ENCODE measurements at places on chromosomes 4 and X.

- DNase-seq, result no peak
Observed at GRCh38 chrX:23598575-23598974, 68.7 kb upstream of the PRDX4 start.

DNA sequence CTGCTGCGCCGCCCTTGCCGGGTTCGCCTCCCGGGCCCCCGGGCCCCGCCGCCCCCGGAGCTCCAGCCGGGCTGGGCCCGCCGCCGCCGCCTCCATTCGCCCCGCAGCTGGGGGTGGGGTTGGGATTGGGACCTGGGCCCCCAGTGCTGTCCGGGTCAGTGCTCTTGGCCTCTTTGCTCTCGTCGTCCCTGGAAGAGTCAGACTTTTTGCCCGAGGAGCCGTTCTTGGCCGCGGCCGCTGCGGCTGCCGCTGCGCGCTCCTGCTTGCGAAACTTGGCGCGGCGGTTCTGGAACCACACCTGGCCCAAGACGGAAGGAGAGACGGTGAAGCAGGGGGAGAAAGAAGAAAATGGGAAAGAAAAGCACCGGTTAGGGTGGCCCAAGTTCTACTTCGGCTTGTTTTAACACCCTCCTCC lies 2.5 kb downstream of the PHOX2B start:
- no peak for DNase-seq

GRCh38 chr4:145756244-145756643 lies 76.3 kb downstream of the C4orf51 start:
- DNase-seq, result no peak

GRCh38 chr4:92231511-92231910 lies 72.3 kb upstream of the GRID2 start:
- DNase-seq, result no peak

DNA sequence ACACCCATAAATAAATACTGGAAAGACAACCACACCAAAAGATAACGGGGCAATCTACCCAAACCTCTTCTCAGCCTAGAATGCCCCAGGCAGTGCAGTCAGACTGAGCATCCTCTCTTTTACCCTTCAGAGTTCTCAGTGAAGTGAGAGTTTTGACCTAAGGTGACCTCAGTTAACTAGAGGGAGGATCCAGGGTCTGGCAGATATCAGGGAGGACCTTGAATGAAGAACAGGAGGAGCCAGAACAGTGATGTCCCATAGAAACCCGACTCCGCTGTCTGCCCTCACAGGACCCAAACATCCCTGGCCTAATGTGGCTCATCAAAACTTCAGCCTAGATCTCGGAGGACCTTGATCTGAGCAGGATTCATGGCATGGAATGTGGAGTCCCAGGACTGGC lies at the start of gene MAGEB3:
TSS of gene MAGEB3 (plus strand) at position 263 of the 400 bp plus-strand sequence. CDS start 5,268 bp downstream, outside the sequence.
- no peak for DNase-seq

GRCh38 chr4:30525662-30526315 lies 194.4 kb upstream of the PCDH7 start:
- DNase-seq, result no peak

GRCh38 chr4:145861336-145862318 lies 77.0 kb downstream of the ZNF827 start:
- DNase-seq, result no peak

DNA sequence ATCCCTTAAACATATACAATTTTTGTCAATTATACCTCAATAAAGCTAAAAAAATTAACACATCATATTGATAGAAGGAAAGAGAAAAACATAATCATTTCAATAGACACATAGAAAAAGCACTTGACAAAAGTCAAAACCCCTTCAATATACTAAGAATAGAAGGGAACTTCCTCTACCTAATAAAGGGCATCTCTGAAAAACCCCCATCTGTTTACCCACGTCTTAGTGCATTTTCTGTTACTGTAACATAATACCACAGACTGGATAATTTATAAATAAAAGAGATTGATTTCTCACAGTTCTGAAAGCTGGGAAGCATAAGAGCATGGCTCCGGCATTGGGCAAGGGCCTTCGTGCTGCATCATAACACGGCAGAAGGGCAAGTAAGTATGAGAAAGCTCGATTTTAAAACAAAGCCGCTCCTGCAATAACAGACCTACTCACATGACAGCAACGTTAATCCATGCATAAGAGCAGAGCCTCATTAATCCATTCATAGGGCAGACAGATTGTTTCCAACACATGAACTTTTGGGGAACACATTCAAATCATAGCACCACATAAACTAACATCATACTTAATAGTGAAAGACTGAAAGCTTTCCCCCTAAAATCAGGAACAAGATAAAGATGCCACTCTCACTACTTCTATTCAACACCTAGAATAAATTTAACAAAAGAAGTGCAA lies 15.7 kb downstream of the STEEP1 start:
- no peak for DNase-seq

DNA sequence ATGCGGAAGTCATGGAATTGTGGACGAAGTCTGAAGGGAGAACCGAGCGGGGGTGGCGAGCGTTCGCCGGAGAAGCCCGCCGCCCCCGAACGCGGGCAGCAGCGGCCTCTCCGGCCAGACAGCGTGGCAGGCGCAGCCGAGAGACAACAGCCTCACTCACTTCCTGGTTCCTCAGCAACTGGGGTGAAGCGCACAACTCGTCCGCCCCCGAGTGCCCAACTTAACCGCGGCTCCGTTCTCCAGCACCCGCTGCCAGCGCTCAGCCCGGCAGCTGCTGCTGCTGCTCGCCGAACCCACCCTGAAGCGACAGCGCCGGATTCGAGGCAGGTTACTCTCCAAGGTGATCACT lies 68.0 kb downstream of the NOCT start:
- DNase-seq, result peak; percentile 52

GRCh38 chr4:72338060-72338459 lies 231.0 kb downstream of the ADAMTS3 start:
- DNase-seq, result no peak

GRCh38 chr4:56626963-56627362 lies 54.1 kb downstream of the HOPX start:
- DNase-seq, result no peak

- DNase-seq, result peak; percentile 83
Observed at GRCh38 chr4:42302348-42302747, 94.9 kb upstream of the SHISA3 start.

DNA sequence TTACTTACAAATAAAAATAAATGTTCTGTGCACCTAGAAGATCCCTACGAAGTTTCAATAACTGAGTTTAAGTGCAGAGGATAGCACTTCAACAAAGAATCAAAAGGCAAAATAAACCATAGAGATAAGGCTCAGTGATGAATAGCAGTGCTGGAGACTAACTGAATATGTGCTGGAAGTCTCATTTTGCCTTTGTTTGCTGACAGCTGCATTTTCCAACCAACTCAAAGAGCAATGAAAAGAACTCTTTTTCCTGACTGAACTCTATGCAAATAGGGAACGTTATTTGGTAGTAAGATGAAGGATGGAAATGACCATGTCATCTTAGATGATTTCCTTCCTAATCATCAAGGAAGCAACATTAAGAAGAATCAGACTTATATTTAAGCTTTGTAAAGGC lies 32.7 kb upstream of the ADH7 start:
- DNase-seq, result no peak

DNA sequence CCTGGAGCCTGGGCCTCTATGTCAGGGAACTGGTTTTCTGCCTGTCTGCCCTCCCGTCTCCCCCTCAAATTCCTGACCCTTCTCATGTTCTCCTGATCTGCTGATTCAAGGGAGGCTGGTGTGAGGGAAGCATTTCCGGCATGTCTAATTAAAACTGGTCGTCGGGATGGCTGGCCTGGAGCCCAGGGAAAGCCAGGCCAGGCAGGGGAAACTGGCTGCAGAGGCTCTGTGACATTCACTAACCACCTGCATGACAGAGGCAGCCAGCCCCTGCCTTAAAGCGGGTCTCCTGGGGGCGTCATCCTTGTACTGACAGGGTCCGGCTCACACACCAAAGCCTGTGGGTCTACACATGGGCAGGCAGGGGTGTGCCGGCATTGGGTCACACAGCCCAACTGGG lies 35.2 kb downstream of the ABLIM2 start:
- no peak for DNase-seq

DNA sequence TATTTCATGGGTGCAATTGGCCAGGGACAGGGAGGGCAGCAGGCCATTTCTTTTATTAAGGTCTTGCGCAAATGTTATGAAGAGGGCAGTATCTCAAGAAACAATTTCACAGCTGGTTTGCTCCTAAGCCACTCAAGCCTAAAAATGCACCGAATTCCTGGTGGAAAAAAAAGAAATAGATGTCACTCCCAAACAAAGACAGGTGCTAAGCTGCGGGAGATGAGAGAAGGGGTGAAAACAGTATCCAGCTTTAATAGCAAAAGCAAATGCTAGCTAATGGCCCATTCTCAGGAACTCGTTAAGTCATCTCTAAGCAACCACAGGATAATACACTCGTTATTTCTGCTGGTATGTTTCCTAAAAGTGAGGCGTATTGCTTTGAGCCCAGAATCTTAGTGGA lies 116.4 kb downstream of the ARX start:
- DNase-seq, result no peak

- no peak for DNase-seq
Observed at GRCh38 chr4:2253160-2254084, 8.5 kb downstream of the MXD4 start.

GRCh38 chr4:113874480-113874879 lies 105.0 kb downstream of the ARSJ start:
- no peak for DNase-seq

GRCh38 chr4:81058621-81059020 lies 28.1 kb downstream of the BMP3 start:
- no peak for DNase-seq

- peak; percentile 44 for DNase-seq
Observed at GRCh38 chr4:110959041-110959643, 336.3 kb upstream of the PITX2 start.

GRCh38 chr4:2942037-2942531 lies 21.1 kb downstream of the NOP14 start:
- DNase-seq, result peak; percentile 7

DNA sequence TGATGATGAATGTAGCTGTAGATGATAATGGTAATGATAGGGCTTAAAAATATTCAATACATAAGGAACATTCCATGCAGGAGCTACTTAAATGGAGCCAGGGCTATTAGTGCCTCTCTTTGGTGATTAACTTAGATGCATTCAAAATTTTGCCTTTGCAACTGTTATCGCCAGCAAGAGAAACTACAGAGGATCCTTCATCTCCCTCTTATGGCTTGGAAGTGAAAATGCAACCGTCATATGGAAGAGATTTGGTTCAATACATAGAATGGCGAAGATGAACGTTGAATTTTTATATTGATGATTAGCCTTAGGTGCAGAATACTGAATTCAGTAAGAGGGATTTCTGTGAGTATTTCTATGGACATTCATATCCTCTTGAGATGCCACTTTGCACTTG lies 134.5 kb upstream of the NLGN4X start:
- no peak for DNase-seq

DNA sequence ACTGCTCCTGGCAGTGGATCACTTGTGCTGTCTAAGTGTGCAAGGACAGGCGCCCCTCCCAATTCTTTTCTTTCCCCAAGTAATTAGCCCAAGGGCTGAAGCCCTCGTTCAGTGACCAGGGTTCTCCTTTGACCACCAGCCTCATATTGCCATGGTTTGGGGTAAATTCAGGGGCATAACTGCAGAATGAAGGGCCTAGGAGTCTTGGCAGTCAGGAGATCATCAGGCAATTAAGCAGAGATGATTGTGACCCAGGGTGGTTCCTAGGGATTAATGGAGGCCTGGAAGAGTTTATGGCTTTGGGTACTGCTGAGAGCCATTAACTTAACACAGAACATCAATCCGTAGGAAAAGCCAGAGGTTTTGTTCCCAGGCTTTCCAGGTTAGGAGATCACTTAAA lies 170.7 kb downstream of the PTTG2 start:
- DNase-seq, result no peak

- DNase-seq, result no peak
Observed at GRCh38 chrX:10986616-10987015, 124.5 kb upstream of the HCCS start.

DNA sequence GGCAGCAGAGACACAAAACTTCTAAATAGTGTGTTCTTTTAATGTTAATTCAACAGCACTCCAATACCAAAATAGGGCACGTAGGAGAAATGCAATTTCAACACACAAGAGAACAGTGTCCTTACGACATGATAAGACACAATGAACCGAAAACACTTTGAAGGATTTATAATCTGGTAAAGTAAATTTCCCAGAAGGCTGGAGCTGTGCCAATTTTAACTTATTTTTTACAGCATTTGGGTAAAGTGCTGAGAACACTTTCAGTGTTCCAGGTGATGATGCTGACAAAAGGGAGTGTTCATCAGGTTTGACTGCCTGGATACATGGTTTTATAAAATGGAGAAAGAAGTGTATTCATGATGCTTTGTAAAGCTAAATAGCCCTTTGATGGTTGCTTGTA lies 76.5 kb downstream of the MAPK10 start:
- no peak for DNase-seq

GRCh38 chr4:165364452-165365080 lies 14.2 kb upstream of the CPE start:
- DNase-seq, result no peak

- DNase-seq, result no peak
Observed at GRCh38 chrX:2145692-2146367, 354.9 kb downstream of the DHRSX start.

GRCh38 chrX:56762220-56762619 lies 33.2 kb downstream of the NBDY start:
- DNase-seq, result no peak

DNA sequence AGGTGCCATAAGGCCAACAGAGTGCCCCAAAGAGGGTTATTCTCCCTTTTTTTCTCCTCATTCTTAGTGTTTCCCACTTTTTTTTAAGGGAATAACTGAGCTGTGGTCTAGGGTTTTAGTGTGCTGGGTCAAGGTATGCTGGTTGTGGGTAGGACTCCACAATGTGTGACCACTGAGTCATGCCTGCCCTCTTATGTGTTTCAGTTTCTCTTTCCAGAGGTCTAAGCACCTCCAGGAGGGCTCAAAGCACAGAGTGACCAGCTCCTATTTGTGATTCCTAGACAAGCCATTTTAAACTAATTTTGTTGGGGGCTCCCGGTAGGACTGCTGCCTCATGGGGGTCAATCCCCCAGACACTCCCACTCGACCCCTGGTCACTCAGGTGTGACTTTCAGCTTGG lies 80.5 kb upstream of the GC start:
- DNase-seq, result no peak

DNA sequence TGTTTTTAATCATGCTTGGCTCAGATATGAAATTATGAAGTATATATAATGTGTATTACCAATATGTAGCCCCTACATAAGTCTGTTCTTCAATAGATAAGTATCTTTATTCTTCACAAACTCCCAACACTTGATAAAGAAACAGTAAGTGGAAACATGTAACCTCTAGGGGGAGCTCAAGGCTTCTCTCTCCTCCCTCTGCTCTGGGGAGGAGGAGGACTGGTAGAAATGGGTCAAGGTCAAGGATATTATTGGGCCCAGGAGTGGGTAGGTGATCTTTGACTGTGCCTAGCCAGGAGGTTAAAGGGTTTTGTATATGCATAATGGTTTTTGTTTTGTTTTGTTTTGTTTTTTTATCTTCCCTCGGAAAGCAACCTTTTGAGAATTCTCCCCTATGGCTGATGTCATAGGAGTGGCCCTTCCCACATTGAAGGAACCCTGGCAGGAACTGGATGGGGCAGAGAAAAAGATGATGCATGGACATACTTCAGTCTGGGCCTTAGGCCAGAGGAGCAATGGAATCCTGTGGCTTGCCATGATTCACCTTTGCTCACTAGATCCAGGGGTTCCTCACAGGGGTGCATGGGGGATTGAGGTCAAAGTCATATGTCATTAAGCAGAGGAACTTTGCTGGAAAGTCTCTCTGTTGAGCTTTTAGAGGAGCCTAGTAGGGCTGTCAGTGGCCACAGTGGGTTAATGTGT lies 460.3 kb downstream of the MID1IP1 start:
- peak; percentile 28 for DNase-seq

GRCh38 chr4:99720206-99720605 lies 62.6 kb upstream of the C4orf54 start:
- no peak for DNase-seq

Measured in HAP-1 (cell line).